ENCODE measurements at places on chromosomes 4 and X.

DNA sequence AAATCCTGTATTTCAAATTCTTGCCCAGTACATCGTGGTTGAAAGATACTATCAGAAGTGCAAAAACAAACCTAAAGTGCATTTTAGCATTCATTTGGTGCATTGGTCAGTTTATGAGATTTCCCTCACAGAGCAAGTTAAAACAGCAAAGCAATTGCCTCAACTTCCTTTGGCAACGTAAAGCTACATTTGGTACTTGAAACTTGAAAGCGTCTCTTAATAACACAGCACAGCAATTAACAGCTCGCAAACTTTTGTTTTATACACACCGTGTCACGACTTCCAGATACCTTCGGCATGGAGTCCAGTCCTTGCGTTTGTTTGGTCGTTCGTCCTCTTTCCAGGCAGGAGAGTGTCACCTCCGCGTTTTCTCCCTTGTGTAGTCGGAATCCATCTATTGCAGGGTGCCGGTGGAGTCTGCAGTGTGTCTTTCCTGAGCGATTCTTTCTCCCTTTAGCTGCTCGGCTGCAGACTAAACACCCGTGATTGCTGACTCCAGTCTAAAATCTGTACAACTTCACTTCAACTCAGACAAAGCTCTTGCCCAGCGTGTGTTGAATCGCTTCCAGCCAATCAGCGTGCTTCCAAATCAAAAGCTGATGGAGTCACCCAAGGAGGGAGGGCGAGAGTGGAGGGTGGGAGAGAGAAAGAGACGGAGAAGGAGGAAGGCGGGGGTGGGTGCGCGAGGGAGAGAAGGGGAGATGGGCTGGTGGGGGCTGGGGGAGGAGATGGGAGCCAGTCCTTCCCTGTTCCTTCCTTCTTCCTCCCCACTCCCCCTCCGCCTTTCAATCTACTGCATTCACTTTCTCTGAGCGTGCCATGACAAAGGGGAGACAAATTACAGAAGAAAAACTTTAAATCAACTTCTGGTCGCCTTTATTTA is at the start of gene PCDH18:
PCDH18 (minus strand) TSS at position 509 of the 883 bp plus-strand sequence; CDS start at position 103, 406 bp downstream.
- DNase-seq, result no peak

GRCh38 chrX:11423362-11423818 is 130.2 kb downstream of the AMELX start:
- DNase-seq, result no peak

- no peak for DNase-seq
Observed at GRCh38 chr4:122117743-122118142, 34.4 kb upstream of the BLTP1 start.

- DNase-seq, result no peak
Observed at GRCh38 chr4:133062851-133063250, 86.2 kb upstream of the PCDH10 start.

DNA sequence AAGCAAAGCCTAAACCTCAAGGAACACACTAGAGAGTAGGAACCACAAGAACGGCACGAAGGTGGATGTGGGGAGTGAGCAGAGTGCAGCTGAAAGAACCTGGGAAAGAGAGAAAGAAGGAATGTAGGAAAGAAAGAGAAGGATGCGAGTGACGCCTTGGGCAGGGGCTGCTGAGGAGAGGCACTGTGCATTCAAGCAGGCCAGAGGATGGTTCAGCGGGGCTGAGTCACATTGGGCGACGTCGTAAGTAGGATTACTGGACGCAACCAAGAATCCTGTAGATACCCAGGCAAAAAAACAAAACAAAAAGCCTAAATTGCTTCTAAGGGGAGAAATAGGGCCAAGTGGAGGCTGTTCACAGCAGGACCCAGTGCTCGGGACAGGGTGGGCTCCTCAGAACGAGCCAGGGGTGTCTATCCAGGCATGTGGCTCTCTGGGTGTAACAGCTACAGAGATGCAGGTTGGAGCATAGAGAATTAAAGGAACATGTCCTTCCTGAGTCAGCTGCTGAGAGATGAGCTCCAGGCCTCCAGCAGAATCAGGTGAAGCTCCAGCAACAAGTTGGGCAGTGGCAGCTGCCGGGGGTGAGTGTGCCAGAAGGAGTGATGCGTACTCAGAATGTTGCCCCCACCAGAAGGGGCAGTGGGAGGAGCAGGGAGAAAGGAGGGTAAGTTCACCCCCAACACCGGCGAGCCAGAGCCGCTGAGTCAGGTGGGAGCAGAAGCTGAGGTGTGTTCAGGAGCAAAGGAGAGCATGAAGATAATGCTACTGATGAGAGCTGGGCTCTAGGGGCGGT is 38.6 kb downstream of the NELFA start:
- no peak for DNase-seq

DNA sequence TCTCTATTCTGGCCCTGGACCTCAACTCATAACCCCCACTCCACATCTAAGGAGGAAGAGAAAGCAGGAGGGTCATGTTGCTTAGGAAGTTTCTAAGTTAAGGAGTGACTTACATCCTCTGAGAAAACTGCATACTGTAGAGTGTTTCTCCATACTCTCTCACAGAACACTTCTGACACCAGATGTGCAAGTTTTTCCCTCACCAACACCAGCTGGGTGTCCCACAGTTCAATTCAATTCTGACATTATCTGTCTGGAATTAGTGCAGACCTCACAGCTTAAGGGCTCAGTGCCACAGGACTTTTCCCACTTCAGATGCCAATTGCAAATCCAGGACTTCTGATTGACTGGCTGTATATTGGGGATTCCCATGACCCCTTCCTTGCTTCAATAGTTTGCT is 89.0 kb upstream of the SFRP2 start:
- DNase-seq, result no peak

DNA sequence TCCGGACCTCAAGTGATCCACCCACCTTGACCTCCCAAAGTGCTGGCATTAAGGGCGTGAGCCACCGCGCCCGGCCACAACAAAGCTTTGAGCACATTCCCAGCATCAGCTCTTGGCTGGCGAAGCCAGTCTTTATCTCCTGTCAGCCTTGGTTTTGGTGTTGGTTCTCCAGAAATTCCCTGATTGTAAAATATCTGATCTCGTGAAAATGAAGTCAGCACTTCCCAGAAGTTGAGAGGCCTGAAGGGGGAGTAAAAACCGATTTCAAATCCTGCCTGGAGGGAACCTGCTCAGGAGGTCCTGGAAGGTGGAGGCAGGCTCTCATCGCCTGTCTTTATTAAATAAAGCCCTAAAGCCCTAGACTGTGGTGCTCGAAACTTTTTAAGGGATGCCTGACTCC is 33.6 kb downstream of the PTTG2 start:
- no peak for DNase-seq

- no peak for DNase-seq
Observed at GRCh38 chrX:121256647-121257046, 209.2 kb downstream of the GLUD2 start.

DNA sequence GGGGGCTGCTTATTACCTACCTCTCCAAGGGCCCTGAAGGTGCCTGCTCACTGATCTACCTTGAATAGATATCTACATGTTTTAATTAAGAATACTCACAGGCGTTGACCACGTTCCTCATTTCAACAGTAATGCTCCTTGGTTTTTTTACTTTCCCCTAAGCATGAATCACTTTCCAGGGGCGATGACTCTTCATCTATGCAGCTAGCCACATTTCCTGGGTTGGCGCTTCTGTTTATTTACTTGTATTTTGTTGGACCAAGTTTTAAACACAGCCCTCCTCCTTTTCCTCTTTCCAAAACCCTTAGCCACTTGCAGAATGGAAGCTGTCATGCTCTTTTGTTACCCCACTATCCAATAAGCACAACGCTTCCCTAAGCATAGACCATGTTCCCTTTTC is 50.8 kb downstream of the CBLL2 start:
- no peak for DNase-seq

DNA sequence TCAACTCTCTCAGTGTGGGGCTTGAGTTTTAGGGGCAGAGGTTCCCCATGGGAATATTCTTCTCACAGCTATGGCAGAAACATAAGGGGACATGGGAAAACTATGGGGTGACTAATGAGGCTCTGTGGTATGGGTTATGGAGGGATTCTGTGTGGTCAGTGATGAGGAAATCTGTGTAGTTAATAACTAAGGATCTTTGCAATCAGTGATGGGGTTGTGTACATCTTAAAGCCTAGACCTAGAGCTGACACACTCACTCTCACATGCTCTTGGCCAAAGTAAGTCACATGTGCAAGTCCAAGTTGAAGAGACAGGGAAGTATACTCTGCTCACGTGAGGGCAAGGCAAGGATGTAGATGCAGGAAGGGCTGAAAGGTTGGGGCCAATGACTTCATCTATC is 86.4 kb upstream of the UXT start:
- no peak for DNase-seq

GRCh38 chr4:76000279-76000678 is 7.0 kb downstream of the CXCL9 start:
- DNase-seq, result no peak

DNA sequence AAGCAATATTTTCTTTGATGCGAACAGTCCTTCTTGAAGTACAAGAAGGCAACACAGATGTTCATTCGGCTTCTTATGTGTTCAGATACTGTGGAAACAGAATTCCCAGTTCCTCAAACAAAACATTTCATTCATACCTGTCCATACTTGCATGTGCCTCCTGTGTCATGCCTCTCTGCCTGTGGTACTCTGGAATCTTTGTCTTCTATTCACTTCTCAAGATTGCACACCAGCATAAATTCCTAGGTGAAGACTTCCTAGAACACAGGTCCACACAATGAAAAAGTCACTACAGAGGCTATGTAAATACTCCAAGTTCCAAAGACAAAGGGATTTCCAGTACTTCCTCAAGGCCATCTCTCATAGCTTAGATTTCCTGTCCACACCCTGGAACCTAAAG is 367.2 kb downstream of the AFF2 start:
- DNase-seq, result no peak

- DNase-seq, result no peak
Observed at GRCh38 chr4:38089961-38090360, 129.8 kb downstream of the PTTG2 start.

GRCh38 chrX:16436348-16437188 is 213.4 kb upstream of the S100G start:
- DNase-seq, result peak; percentile 44

- no peak for DNase-seq
Observed at GRCh38 chr4:22910200-22910599, 217.5 kb downstream of the GBA3 start.

DNA sequence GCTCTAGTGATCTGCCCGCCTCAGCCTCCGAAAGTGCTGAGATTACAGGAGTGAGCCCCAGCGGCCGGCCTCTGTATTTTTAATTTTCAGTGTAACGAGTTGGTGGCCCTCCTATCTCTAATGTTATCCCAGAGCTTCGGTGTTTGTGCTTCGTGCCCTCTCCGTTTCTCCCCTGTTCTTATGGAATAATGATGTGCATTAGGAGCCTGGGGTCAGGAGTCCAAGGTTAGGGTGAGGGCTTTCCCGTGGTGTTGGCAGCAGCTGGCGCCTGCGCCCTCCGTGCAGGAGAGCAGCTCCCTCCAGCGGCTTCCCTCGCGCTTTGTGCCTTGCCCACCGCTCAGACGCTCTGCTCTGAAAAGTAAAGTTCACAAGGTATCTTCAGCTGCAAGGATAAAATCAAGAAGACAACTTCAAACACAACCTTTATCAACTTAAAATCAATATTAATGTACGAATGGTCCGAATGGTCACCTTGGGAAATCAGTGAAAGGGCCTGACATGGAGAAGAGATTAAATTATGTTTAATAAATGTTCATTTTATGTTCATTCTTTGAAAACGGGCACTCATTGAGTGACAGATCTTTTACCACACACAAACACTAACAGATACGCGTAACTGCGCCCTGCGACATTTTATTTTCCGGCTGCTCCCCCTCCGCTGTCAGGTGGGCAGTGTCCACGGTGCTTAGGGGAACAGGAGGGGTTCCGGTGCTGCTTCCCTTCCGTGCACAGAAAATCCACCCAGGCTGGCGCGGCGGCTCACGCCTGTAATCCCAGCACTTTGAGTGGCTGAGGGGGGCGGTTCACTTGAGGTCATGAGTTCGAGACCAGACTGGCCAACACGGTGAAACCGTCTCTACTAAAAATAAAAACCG is 62.4 kb downstream of the TRAPPC11 start:
- DNase-seq, result no peak

- no peak for DNase-seq
Observed at GRCh38 chr4:85446141-85446861, 28.6 kb upstream of the ARHGAP24 start.

DNA sequence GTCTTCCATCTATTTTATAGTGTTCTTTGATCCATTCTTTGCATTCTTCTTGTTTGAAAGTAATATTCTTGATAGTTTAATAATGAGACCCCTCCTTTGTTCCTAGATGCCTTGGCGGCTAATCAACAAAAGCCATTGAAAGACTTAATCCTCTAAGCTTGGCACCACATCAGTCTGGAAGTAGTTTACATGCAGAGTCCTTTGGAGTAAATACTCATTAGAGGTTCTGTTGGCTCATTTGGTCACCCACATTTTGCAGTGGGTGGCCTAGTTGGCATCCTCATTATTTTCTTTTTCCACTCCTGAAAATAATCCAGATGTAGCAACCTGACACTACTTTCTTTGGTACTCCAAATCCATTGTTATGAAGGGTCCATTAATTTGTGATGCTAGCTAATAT is 64.5 kb downstream of the DKK2 start:
- no peak for DNase-seq

DNA sequence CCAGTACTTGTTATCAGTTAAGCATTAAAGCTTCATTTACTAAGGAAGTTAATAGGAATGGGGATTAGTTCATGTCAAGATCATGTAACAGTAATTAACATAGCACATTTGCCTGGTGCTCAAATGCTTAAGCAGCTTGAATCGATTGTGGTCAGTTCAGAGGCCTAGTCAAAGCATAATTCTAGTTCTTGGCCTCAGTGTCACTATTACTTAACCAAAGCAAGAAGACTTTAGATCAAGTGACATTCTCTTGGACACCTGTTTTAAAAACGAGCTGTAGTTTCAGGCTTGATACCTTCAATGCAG is 115.2 kb upstream of the BMPR1B start:
- DNase-seq, result no peak

DNA sequence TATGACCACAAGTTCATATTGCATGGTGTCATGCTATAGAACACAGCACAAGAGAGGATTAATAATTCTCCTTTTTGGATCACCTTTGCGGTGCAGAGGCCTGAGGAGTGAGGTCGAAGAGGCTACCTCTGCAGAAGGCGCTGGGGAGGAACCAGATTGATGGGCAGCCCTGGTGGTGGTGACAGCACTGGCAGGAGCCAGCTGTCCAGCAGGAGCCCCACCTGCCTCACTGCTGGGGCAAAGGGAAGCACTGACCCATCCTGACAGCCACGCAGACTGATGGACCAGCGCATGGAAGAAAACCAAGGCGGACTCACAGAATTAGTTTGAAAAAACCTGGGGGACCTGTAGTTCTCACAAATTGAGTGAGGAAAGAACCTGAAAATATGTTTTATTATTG is 50.9 kb downstream of the COX18 start:
- DNase-seq, result no peak
